ENCODE measurements at places on chromosomes 5 and 9. TPM values are rescaled to one million over a fixed set of nuclear protein-coding genes. Genes with fewer than 3 reads are reported as not detected.

Gene PCDHGA11
- 0.18 TPM for polyA plus RNA-seq

Gene MYMK
- polyA plus RNA-seq, result not detected

Gene ADAMTSL1
- polyA plus RNA-seq, result 0.49 TPM

Gene DOCK2
- polyA plus RNA-seq, result 39.6 TPM

Gene WASHC1
- 30.8 TPM for polyA plus RNA-seq

Gene DELE1
- 36.1 TPM for polyA plus RNA-seq

Gene RPL35
- 7,414 TPM for polyA plus RNA-seq

Gene OMD
- 0.28 TPM for polyA plus RNA-seq

Gene CTXN3
- polyA plus RNA-seq, result not detected

Gene IGFBPL1
- polyA plus RNA-seq, result not detected

Gene IFNB1
- polyA plus RNA-seq, result not detected

Gene CENPP
- polyA plus RNA-seq, result 2.1 TPM

Gene ZFP37
- polyA plus RNA-seq, result 0.74 TPM

Gene ANKRA2
- 25.6 TPM for polyA plus RNA-seq

Gene PDE6A
- not detected for polyA plus RNA-seq

Gene BSPRY
- polyA plus RNA-seq, result 0.26 TPM

Gene C5orf46
- polyA plus RNA-seq, result not detected

Gene CRB2
- 0.52 TPM for polyA plus RNA-seq

Gene ZNF454
- polyA plus RNA-seq, result 0.20 TPM

Gene CD74
- 4,644 TPM for polyA plus RNA-seq

Gene SLC27A6
- polyA plus RNA-seq, result 0.06 TPM

Gene ARHGEF39
- polyA plus RNA-seq, result 0.89 TPM

Gene SLC45A2
- not detected for polyA plus RNA-seq

Gene IL9
- not detected for polyA plus RNA-seq

Gene SVEP1
- polyA plus RNA-seq, result 0.98 TPM

Gene NR5A1
- 65.0 TPM for polyA plus RNA-seq

Gene SGCD
- 0.36 TPM for polyA plus RNA-seq

Gene PRKAA1
- 16.0 TPM for polyA plus RNA-seq

Gene VAV2
- 14.2 TPM for polyA plus RNA-seq

Gene F12
- polyA plus RNA-seq, result 1.1 TPM

Gene PRXL2C
- 9.1 TPM for polyA plus RNA-seq

Gene KIF4B
- not detected for polyA plus RNA-seq

Gene NUTM2F
- not detected for polyA plus RNA-seq

Gene C5orf63
- 4.8 TPM for polyA plus RNA-seq

Gene PCDHA12
- polyA plus RNA-seq, result not detected

Gene IL31RA
- 0.03 TPM for polyA plus RNA-seq

Gene PCDHA6
- polyA plus RNA-seq, result 0.02 TPM

Gene STK32A
- 0.15 TPM for polyA plus RNA-seq

Gene PCDHGB3
- polyA plus RNA-seq, result 0.38 TPM

Gene LURAP1L
- polyA plus RNA-seq, result 5.8 TPM

Gene OBP2B
- polyA plus RNA-seq, result not detected

Gene NPM1
- polyA plus RNA-seq, result 2,090 TPM

Gene SLC6A18
- polyA plus RNA-seq, result not detected

Gene NOTCH1
- 8.3 TPM for polyA plus RNA-seq

Gene PKD2L2
- 0.09 TPM for polyA plus RNA-seq

Gene ANKRD31
- polyA plus RNA-seq, result 0.04 TPM

All from spleen (tissue), 13 donors.